T1000 (cell line): ENCODE measurements at places on chromosomes 11 and 22.

GRCh38 chr11:62680825-62681240 is 2.0 kb upstream of the UBXN1 start:
- peak; percentile 55 for DNase-seq

- DNase-seq: no peak
Measured at GRCh38 chr22:35204807-35205775, 52.2 kb upstream of the HMGXB4 start.

DNA sequence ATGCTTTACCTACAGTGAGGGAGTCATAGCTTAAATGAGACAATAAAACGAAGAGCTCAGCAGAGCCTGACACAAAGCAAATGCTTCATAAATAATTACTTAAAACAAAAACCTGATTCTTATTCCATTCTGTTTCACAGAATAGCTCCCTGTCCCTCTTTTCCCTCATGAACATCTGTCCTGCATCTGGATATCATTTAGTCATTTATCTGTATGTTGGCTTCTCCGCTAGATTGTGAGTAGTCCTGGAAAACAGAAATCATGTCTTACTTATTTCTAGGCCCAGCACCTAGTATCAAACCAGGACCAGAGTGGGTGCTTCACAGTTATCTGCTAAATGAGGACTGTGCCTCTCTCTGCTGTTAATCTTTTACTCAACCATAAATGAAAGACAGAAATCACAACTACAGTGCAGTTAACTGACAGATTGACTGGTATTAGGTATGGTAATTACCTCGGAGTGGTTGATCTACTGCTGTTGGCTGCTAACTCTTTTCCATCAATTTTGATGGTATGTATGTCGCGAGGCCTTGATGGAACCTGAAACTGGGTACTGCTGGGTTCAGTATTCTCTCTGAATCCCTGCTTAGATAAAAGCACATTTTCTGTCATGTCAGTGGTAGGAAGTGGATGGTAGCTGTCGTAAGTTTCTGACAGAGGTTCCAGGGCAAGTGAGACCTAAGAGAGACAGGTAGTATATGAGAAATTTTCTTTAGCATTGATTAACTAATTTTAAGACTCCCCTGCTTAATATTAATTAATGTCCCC is 31.5 kb downstream of the C2CD3 start:
- no peak for DNase-seq

- DNase-seq: no peak
Measured at GRCh38 chr22:43550672-43551071, 138.9 kb downstream of the MPPED1 start.

DNA sequence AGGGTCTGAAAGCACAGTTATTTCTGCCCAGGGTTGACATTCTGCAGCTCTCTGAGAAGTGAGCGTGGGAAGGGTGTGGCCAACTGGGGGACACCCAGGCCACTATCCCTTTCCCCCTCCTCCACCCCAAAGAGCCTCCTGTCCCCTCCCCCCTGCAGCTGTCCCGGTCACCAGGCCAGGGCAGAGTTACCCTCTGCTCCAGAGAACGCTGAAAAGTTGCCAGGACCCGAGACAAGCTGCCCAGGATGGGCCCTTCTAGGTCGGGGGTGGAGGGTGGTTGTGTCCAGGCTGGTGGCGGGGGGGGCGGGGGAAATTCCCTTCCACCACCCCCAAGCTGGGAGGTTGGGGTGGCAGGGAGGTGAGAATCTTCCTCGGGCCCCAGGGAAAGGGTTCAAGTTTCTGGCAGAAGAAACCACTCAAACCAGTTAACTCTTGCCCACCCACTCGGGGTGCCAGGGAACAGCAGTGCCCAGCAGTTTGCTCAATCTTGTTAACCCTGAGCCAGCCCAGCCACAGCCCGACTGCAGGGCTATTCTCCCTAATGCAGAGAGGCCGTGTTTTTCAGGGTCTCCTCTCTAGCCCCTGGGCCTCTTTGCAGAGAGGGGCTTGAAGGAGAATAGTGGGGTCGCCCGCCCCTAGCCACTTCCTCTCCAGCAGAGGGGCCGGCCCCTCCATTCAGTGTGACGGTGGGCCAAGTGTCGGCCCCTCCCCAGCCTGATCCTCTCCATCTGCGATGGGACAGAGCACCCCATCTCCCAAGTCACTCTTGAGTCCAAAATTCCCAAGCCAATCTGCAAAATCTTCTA is 697 bp downstream of the LGALS1 start:
- no peak for DNase-seq
